ENCODE measurements at places on chromosomes 2 and 18.

GRCh38 chr2:10889651-10890215, 22.0 kb upstream of the KCNF1 start:
- no peak for DNase-seq

DNA sequence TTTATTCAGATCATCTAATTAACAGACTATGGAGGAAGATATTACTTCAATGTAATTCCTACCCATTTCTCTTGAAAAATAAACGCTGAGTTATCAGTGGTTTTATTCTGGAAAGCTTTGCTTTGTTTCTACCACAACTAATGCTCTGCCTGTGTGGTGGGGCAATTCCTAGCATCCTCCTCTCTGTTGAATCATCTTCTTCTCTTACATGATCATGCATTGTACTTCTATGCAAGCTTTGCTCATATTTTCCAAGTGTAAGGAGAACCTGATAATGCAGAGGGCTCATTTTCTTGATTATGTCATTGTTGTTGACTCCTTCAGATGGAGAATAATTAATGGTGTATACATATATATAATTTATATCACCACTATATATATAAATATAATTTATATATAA, 46.7 kb downstream of the CCDC195 start:
- no peak for DNase-seq

GRCh38 chr2:33475224-33476130, 972 bp upstream of the RASGRP3 start:
- DNase-seq, result peak; percentile 77

- DNase-seq, result no peak
Observed at GRCh38 chr2:172860336-172860707, 124.7 kb downstream of the RAPGEF4 start.

- no peak for DNase-seq
Observed at GRCh38 chr2:26471289-26471688, 6.6 kb downstream of the OTOF start.

DNA sequence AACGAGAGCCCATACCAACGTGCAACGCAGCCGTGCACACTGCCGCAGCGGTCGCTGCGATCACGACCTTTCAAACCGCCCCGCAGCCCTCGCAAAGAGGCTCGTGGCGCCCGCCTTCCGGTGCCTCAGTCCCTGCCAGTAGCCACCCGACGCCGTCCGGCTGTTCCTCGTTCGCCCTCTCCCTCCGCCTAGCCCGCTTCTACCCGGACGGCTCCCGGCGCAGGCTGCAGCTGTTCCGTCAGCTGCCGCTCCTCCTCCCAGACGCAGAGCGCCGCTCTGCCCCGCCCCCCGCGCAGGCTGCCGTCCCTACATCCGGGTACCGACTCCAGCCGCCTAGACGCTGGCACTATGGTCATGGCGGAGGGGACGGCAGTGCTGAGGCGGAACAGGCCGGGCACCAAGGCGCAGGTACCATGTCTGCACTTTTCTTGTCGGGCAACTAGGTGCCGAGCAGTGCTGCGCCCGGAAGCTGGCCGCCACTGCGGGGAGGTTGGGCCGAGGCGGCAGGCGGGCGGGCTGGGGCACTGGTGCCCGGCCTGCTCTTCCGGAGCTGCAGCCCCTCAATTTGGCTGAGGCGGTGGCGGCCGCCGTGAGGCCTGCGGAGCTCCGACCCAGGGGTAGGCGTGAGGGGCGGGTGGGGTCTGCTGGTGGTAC, at the start of gene MOB4:
Gene MOB4, plus strand, starts transcription at position 328 of the 654 bp plus-strand sequence. Its CDS starts 21 bp downstream, at position 349.
- peak; percentile 82 for DNase-seq

DNA sequence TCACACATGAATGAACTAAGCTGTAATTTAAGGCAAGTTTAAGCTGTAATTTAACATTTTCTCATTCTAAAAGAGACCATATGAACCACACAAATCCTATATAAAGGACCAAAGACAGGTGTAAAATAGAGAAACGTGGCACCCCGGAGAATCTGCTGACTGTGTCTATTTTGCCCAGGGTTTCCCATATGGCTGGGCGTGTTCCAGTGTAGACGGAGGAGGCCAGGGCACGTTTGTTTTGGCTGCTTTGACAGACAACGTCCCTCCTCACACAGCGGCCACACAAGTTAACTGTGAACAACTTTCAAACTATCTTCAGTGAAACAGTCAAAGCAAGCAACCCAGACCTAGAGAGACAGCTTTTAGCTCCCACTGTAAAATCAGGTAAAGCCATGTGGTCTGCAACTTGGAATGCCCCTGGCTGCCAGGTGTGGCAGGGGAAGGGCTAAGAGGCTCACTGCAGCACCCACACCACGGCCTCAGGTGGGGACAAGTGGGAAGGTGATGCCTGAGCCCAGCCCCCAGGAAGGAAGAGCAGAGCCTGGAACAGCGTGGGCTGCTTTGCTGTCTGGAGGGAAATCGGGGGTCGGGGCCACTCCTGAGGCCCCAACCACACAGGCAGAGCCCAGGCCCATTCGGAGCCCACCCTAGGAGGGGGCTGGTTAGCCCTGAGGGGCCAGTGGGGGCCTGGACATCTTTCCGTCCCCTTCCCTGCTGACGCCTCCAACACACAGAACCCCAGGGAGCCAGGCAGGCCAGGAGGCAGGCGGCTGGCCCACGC, 40.7 kb downstream of the SLC66A2 start:
- no peak for DNase-seq

- DNase-seq, result no peak
Observed at GRCh38 chr2:5589183-5589582, 103.0 kb upstream of the SOX11 start.

- no peak for DNase-seq
Observed at GRCh38 chr2:123732563-123732962, 292.5 kb upstream of the CNTNAP5 start.

DNA sequence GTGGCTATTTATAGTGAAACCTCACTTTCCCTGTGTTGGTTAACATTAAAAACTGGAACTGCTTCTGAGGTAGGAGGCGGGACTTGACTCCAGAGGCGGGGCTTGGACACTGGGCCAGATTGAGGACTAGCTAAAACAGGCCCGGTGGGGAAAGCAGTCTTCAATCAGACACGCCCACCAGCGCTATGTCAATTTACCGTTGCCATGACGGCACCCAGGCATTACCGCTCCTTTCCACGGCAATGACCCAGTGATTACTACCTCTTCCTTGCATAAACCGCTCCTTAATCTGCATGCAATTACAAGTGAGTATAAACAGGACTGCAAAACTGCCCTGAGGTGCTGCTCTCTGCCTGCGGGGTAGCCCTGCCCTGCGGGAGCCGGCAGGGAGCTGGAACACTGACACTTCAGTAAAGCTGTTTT, 35.3 kb downstream of the LRRFIP1 start:
- peak; percentile 81 for DNase-seq

DNA sequence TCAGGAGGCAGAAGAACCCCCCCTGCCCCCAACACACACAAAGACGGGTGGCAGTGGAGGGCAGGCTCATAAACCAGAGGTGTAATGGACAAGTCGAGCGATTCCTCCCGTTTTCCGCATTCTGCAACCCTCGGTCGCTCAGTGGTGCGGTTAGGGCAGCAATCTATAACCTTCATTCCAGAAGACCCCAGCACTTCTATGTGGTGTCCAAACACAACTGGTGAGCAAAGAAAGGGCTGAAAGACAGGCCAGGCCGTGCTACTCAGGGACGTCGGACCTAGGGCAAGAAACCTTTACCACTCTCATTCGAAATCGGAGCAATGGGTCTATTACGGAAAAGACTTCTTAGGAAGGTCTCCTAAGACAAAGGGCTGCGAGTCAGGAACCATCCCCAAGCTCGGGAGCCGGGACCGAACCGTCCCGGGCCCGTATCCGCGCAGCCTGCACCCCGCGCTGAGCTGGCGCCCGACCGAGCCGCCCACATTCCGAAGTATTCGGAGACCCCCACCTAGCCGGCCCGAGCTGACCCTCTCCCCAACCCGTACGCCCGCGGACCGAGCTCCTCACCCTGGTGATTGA, 568 bp downstream of the ARL5A start:
- DNase-seq, result no peak

- no peak for DNase-seq
Observed at GRCh38 chr2:33848486-33848885, 249.4 kb upstream of the FAM98A start.

- DNase-seq, result no peak
Observed at GRCh38 chr18:63260380-63260754, 59.2 kb downstream of the BCL2 start.

- no peak for DNase-seq
Observed at GRCh38 chr2:70906439-70907005, 29.2 kb upstream of the ATP6V1B1 start.

- DNase-seq, result no peak
Observed at GRCh38 chr2:2597712-2598111, 266.6 kb upstream of the MYT1L start.

GRCh38 chr2:101734505-101735165, 37.1 kb downstream of the MAP4K4 start:
- DNase-seq, result no peak

DNA sequence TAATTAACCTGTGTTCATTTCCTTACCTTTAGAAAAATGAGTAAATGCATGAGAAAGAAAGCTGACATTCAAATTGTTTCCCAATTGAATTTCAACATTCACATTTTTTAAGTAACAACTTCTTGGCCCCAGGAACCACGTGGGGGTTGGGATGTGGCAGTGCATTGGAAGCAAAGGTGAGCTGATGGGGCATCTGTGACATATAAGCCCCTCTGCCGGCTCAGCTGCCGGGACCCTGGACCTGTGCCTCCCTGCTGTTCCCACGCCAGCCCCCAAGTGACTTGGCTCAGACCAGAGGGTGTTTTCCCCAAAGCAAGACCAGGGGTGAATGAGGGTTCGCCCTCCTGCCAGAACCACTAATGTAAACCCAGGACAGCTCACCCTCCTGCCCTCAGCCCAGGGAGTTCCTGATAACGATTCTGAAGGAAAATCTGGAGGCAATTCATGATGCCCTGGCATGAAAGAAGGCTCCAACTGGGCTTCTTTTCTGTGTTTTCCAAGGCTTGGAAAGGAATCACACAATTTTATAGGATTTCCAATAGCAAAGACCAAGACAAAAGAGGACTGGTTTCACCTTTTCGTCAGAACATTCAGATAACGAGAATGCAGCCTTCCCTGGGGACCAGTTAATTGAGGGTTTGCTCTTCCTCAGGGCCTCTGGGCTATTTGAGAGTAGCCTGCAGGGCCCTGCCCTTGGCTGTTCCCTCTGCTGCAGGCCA, 193.2 kb upstream of the TWIST2 start:
- no peak for DNase-seq

DNA sequence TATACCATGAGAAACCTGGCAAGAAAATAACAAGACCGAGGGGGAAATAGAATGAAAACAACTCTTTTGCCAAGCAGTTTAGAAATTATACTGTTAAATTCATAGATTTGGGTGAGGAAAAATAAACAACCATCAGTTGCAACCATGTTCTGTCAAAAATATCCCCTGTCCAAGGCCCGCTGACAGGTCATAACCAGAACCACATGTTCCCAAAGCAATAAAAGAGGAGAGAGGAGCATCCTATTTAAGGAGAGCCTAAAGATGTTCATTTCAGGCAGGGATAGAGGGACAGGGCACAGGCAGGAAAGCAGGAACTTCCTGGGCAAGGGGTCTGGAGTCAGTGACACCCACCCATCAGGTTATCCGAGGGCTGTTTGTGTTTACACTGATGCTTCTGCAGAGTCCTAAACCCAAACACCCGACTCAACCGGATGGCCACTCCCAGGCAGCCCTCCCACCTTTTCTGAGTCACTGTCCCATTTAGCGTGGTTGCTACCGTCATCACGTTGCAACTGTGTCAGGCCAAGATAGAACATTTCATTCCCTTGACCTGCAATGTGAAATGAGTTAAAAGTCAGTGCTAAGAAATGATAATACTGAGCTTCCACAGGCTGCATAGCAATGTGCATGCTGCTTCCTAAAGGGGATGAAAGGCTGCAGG, 468.3 kb upstream of the RAB12 start:
- no peak for DNase-seq

GRCh38 chr18:38948436-38948835, 1382.8 kb upstream of the CELF4 start:
- no peak for DNase-seq

Data from astrocyte of the cerebellum (primary cell).